ENCODE measurements at places on chromosomes 12 and 14.

GRCh38 chr14:71441126-71441525, 491.1 kb upstream of the RGS6 start:
- no peak for DNase-seq

DNA sequence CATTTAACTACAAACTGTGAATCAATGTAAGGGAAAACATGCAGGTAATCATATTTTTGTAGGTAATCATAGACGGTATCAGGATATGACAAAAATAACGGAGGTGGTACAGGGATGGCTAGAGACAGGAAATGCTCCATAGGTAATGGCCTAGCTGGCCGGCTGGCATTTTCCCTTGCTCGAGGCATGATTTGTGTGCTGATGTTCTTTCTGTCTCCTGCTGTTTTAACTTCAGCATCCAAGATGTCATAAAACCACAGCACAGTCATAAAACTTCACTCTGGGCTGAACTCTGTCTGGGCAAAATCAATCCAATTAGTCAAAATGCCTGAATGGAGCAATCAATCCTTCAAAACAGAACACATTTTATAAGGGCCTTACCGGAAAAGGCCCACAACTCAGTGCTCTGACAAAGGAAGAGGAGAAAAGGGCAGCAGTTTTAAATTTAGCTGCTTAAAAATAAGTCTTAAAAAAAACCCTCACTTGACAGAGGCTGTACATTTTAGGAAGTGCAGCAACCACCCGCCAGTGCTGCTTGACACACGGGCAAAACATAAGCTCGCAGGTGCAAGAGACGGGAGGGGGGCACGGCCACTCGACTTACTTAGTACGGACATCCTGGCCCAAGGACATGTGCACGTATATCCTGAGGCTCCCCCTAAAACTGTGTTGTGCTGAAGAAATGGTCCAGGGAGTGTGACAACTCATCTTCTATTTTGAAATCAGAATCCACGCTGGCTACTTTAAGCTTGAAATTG, 40.5 kb upstream of the GPR68 start:
- DNase-seq, result no peak

- no peak for DNase-seq
These were observed 11.2 kb downstream of the PPP1CC start for GRCh38 chr12:110731479-110731878.

- DNase-seq, result no peak
These were observed 237.4 kb upstream of the RGS6 start for GRCh38 chr14:71694591-71695530.

GRCh38 chr12:80598004-80598606, 109.3 kb upstream of the MYF6 start:
- DNase-seq, result peak; percentile 6

DNA sequence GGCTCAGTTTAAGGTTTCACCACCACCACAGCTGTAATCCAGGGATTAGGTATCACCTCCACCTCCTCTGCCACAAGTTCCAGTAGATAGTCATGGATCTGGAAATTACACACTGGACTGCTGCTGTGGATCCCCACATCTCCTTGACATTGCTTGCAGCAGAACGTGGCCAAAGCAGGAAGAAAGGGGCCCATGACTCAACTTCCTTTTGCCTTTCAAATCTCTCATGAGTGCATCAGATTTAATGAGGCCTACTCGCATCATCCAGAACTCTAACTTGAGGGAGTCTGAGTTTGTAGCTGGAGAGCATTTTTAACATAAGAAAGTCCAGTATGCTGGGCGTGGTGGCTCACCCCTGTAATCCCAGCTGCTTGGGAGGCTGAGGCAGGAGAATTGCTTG, 29.2 kb upstream of the TMED10 start:
- no peak for DNase-seq

GRCh38 chr12:10247436-10248058, 34.9 kb downstream of the GABARAPL1 start:
- DNase-seq, result no peak
